ENCODE measurements at places on chromosomes 6 and 20.

DNA sequence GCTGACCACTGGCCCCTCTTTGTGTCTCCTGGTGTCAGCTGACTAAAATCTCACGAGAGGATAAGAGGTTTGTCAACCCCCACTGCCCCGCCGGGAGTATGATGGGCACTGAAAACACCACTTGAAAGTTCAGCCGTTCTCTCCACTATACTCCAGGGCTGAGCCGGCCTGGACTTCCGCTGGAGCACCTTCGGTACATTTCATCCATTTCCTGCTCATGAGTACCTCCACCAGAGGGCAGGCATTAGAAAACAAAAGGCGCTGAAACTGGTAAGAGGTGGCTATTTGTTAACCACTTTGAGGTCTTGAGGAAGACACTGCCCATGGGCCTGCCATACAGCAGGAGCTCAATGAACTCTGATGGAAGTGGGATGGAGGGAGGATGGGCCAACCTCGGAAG lies 17.9 kb upstream of the ANKRD60 start:
- peak; percentile 64 for DNase-seq

- DNase-seq = no peak
Measured at GRCh38 chr6:3835055-3835731, 14.0 kb upstream of the FAM50B start.

- no peak for DNase-seq
Measured at GRCh38 chr6:74114428-74114827, 418.4 kb downstream of the CD109 start.

- no peak for DNase-seq
Measured at GRCh38 chr6:88561954-88562315, 395.8 kb upstream of the CNR1 start.

DNA sequence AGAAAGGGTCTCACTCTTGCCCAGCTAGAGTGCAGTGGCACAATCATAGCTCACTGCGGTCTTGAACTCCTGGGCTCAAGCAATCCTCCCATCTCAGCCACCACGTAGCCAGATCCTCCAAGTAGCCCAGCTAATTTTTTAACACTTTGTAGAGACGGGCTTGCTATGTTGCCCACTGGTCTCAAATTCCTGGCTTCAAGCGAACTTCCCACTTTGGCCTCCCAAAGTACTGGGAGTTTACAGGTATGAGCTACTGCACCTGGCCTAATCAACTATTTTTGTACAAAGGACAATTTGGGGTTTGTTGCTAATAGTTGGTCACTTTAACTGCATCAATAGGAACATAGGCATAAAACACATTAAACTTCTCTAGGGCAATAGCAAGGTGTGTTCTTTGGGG lies 29.9 kb upstream of the SYNCRIP start:
- DNase-seq = no peak

- no peak for DNase-seq
Measured at GRCh38 chr20:31555203-31555775, 41.0 kb downstream of the HM13 start.

GRCh38 chr6:32070814-32071543 lies 32.8 kb downstream of the CYP21A2 start:
- no peak for DNase-seq

DNA sequence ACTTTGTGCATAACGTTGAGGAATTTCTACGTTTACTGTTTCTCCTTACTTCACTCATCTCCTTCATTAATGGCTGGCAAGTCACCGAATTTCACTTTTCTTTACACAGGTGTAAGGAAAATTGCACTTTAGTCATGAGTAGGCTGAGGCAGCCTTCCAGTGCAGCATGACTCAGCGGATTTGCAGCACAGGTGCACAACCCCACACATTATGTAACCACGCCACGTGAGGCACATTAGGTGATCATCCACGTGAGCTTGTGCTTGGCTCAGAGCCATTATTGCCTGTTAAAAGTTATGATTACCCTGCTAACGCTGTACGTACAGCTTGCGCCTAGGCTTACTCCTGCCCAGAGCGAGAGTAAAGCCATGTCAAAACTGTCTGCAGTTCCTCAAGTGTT lies 158.8 kb downstream of the NKAIN2 start:
- DNase-seq = no peak

DNA sequence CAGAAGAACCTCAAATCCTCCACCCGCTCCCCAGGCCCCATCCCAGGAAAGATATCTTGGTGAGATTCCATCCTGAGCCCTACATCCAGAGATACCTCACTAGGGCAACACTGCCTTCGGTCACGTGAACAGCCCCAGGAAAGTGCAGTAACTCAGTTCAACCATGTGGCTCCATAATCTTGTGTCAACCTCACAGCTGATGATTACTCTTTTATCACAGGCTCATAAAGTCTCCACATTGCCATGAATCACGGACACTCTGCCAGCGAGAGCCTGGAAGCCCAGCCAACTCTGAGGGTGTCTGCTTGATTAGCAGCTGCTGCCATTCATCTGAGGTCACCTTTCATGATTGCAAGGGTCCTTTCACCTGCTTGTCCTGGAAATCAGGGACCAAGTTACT lies 175.8 kb upstream of the LRFN2 start:
- no peak for DNase-seq

DNA sequence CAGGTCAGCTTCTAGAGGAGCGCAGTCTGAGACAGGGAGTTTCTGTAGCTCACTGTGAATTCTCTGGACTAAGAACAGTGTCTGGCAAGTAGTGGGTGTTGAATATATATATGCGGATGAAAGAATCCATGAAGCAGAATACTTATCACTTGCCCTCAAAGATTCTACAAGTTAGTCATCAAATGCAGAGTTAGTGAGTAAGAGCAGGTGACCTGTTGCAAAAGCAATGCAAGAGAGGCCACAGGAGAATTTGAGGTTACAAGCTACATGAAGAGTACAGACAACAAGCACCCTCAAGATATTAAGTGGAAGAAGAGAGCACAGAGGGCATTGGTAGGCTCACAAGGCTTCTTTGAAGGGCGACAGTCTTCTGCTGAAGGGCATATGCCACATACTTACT lies 103.4 kb upstream of the BTBD3 start:
- DNase-seq = no peak

- DNase-seq = peak; percentile 74
Measured at GRCh38 chr6:12572896-12573827, 143.4 kb upstream of the PHACTR1 start.

DNA sequence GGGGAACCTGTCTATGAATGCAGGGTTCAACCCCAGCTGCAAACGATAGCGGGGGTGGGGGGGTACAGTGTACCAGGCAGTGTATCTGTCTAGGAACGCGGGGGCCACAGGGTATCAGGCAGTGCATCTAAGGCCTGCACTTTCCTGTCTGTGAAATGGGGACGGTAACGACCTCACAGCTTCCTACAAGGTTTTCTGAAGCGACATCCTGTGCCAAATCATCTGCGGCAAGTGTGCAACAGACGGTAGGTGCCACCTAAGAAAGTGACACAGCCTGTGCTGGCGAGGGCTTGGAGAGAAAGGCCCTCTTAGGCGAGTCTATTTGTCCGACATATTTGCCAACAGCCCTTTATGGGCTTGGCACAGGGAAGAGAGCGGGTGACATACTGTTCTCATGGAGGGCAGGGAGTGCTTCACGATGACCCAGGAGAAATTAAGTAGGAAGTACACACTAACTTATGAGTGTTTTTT lies 3.8 kb downstream of the DIDO1 start:
- no peak for DNase-seq

- no peak for DNase-seq
Measured at GRCh38 chr20:44437497-44437896, 38.2 kb upstream of the TTPAL start.

DNA sequence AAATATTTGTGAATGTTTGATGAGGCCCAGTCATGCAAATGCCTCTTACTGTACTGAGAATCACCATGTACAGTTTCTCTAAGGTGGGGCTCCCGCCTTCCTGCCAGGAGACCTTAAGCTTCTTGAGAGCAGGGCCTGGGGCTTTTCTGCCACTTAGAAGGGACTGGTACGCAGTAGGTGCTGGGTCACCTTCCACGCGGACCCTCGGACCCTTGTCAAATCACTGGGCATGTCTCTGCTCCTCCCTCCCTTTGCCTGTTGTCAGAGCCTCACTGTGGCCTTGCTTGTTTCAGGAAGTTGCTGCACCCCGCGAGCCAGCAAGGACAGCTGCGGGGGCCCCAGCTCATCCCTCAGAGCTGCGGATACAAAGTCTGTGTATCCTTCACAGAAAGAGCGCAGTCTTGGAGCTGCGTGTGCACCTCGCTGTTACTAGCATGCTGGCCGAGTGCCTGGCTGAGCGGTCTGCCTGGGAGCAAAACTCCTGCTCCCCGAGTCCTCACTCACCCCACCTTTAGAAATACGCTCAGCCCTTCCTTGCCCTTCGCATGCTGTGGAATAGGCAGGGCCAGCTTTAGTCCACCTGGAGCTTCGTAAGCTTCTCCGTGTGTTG lies 30.7 kb upstream of the IRF4 start:
- no peak for DNase-seq

- no peak for DNase-seq
Measured at GRCh38 chr6:101125380-101125971, 244.3 kb upstream of the ASCC3 start.

Data from HTR-8/SVneo (cell line).